EH (cell line): ENCODE measurements at places on chromosomes 16 and 17.

DNA sequence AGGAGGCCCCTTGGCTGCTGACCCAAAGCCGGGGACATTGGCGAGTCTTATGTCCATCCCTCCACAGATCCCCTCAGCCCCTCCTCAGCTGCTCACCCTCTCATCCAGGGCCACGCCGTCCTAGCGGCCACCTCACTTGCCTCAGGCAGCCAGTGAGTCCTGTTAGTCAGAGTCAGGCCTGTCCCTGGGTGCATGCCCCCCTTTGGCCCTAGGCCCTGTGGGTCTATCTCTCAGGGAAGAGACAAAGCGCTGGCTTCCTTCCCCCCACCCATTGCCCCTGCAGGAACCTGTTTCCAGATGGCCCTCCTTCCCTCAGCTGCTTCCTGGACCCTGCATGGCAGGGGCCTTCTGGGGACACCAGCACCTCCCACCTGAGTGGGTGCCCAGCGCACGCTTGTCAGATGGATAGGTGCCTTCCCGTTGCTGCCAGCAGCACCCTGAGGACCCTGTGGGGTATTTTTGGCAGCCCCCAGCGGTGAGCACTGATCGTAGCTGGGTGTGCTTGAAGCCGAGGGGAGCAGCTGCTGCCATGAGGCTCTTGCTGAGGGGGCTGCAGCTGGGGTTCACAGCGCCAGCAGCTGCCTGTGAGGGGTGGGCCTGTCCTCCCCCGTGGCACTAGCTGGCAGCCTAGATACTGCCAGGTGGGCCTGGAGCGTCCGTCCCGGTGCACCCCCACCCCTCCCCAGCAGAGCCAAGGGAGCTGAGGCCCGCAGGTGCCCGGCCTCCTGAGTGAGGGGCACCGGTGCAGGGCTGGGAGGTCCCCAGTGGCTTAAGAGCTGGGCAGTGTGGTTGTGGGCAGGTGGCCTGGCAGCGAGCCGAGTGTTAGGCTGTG is 8.4 kb downstream of the DBNDD1 start:
- DNase-seq = no peak

- DNase-seq = no peak
Observed at GRCh38 chr17:52158450-52159042, at the start of gene CA10. CA10 (minus strand) TSS chr17:52158714.

DNA sequence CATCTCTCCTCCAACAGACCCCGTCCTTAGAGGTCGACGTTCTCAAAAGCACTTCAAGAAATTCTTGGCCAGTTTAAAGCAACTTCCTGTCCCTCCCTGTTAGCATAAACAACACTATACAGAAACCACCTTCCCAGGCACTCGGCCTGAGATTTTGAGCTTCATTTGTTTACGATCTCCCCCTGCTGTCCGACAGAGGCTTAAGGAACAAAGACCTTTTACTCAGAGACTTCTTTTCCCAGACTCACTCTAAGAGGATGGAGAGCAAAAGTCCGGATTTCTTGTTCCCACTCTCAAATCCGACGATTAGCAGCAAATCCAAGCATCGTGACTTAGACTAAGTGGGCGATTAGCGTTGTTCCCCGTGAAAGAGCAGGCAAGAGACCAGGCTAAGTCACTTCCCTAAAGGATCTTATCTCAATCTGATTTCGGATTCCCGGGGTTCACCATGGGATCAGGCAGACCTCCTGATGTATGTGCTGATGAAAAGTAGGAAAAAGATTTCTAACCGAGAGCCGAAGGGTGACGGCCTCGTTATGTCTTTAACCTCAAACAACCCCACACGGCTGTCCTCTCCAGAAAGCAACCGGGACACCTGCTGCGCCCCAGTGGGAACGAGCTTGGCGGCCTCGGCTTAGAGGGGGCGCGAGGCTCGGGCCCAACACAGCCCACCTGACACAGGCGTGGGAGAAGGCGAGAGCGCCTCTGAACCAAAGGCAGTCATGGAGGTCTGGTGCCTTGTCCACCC is 598 bp downstream of the INPP5K start:
- peak; percentile 89 for DNase-seq

DNA sequence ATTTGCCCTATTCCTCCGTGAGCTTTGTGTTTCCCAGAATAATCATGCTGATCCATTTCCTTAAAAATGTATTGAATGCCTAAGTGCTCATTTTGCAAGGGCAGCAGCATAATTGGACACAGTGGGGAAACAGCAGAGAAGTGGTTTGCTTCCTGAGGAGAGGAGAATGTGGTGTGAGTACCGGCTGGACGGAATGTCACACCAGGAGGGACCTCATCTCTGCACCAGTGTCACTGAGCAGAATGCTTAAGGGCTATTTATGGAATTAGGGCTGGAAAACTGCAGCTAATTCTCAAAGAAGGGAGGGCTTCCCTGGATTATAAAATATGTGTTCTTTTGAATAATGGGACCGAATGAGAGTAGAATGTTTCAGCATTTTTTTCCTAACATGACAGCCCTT is 1100.6 kb upstream of the RBFOX1 start:
- DNase-seq = no peak

GRCh38 chr16:28543072-28543471 is 4.3 kb upstream of the NUPR1 start:
- DNase-seq = no peak

- no peak for DNase-seq
Observed at GRCh38 chr17:58327363-58328194, 1.0 kb downstream of the TSPOAP1 start.

DNA sequence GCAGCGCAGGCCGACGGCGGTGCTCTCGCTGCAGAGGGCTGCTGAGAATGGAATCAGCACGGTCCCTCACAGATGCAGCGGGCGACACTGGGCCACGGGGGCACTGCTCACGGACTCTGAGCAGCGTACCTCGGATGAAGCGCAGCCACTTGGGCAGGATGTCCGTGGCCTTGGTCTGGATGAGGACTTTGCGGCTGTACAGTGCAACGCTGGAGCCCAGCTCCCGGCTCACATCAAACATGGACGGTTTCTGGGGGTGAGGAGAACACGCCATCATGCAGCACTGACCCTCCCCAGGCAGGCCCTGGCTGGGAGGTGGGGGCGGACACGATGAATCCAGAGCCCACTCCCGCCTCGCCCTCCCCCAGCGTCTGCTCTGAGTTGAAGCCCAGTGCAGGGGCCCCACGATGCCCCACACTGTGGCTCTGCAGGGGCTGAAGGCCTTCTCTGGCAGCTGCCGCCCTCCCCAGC is 18.1 kb downstream of the DNASE1 start:
- DNase-seq = no peak

- DNase-seq = no peak
Observed at GRCh38 chr16:69033151-69033949, 72.1 kb upstream of the HAS3 start.

GRCh38 chr17:4220655-4221054 is 43.1 kb downstream of the ANKFY1 start:
- DNase-seq = peak; percentile 13

DNA sequence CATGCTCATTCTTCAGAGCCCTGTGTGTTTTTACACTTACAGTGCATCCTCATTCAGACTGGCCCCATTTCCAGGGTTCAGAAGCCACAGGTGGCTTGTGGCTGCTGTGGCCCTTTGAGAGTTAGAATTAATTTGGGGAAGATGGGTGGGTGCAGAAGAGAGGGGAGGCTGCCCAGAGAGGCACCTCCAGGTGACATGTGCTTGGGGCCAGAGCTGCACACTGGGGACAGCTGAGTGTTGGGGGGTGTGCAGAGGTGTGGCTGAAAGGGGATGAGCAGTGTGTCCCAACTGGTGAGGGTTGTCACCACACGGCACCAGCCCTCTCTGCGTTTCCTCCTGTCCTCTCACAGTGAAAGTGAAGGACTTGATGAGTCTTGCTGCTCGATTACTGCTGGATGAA is 6.9 kb upstream of the EIF1 start:
- DNase-seq = no peak

GRCh38 chr17:7854851-7855659 is at the start of gene TMEM88:
TMEM88 (plus strand) TSS chr17:7855066; CDS start chr17:7855075, 9 bp downstream.
- DNase-seq = no peak

GRCh38 chr17:83068641-83069570 is 10.5 kb upstream of the METRNL start:
- no peak for DNase-seq

- DNase-seq = no peak
Observed at GRCh38 chr17:17528696-17529652, 32.8 kb upstream of the RASD1 start.

GRCh38 chr17:39928858-39929645 is 1.5 kb downstream of the LRRC3C start:
- DNase-seq = peak; percentile 98
